ENCODE measurements at places on chromosomes 3 and 15. TPM values are rescaled to one million over a fixed set of nuclear protein-coding genes. Genes with fewer than 3 reads are reported as not detected.
A peak's percentile ranks its signal among the peaks of the same experiment; 100 is the strongest.

GOLGA6L9 gene
- total RNA-seq: 1.3 TPM

CIDEC gene
- not detected for total RNA-seq

DNA sequence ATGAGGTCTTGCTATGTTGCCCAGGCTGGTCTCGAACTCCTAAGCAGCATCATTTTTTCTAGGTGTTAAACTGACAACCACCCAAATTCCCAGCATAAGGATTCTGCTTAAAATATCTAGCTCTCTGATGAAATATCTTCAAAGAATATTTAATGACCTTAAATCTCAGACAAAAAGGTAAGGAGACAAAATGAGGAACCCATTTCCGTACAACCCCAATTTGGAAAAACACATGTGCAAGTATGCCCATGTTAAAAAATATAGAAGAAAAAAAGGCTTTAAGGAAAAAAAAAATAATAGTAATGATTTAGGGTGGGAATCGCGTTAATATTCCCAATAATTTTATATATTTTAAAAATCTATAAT is 1.4 kb upstream of the SACM1L start:
- DNase-seq: no peak

AQP9 gene
- not detected for total RNA-seq

DNA sequence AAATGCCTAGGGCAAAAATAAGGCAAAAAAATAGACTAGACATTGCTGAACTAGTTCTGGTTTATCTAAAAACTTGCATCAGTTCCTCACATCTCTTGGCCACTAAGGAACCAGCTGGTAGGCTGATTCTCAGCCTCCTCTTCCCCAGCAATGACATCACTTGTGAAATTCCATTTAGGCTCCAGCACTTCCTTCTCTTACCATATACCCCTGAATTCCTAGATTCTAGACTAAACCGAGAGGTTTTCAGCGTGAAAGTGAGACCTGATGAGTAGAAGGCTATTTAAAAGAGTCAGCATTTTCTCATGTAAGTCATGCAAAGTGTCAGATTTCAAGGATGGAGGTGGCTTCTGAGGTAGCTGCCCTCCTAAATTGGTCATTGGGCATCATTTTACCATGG is 247.1 kb upstream of the CDIN1 start:
- DNase-seq: peak; percentile 46

ELL3 gene
- total RNA-seq: 4.3 TPM

DNA sequence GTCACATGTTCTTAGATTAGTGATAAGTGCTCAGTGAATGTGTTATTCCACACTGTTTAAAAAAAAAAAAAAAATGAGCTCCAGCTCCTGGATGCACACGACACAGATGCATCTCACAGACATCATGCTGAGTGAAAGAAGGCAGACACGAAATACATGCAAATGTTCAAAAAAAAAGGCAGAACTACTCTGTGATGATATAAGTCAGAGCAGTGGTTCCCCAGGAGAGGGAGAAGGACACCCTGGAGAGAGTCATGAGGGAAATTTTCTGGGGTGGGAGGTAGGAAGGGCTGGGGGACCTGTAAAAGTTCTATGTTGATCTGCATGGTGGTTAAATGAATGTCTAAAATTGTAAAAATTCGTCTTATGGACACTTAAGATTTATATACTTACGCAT is 4.3 kb downstream of the CSRNP1 start:
- DNase-seq: no peak

DNA sequence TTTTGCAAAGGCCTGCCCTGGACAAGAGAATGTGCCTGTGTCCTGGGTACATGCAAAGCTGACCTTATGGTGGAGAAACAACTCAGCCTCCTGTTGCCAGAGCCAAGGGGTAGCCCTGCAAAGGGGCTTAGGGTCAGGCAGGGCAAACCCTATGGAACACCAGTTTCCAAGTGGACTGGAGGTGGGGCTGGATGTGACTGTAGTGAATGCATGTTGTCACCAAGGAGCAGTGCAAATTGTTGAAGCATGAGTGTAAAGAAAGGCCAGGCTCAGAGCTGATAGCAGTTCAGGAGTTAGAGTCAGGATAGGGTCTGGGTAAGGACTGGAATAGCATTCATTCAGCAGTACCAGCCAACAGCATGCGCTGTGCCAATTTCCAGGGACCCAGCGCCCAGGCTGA is 82.9 kb upstream of the PXYLP1 start:
- no peak for DNase-seq

DNA sequence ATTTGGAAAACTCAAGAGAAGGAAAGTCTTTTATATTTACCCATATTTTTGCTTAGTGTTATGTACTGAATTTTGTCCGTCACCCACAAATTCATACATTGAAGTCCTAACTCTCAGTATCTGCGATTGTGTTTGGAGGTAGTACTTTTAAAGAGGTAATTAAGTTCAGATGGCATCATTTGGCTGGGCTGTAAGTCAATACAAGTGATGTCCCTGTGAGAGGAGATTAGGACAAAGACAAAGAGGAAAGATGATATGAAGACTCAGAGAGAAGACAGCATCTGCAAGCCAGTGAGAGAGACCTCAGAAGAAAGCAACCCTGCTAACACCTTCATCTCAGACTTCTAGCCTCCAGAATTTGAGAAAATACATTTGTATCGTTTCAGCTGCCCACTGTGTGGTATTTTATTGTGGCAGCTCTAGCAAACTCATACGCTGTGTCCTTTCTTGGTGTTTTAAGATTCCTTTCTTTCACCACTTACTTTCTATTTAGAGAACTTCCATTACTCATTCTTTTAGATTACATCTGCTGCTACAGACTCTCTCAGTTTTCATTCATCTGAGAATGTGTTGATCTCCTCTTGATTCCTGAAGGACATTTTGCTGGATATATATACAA is 17.0 kb downstream of the LRCH3 start:
- peak; percentile 42 for DNase-seq

FBXW12 gene
- total RNA-seq: not detected

C3orf85 gene
- total RNA-seq: not detected

VIPR1 gene
- total RNA-seq: not detected

AADAC gene
- 0.32 TPM for total RNA-seq

GRCh38 chr3:116929505-116930222 is 220.1 kb downstream of the TUSC7 start:
- DNase-seq: peak; percentile 66

TRPM1 gene
- total RNA-seq: under 0.01 TPM

DNA sequence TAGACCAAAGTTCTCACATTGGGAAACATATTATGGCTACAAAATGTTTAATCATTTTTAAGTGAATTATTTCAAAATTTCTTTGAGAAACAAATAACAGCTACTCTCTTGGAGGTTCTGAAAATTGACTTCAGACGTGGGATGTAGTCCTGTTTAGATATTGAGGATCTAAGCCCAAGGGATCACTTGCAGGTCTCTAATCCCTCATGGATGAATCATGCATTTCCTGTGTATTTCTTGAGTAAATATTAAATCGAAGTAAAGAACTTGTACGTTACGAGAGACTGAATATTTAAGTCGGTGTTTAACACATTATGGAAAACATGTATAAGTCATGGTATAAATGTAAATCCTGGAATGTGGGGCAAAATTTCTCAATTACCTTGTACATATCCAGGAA is 119.8 kb downstream of the EPHA3 start:
- DNase-seq: peak; percentile 53

TMCO5A gene
- not detected for total RNA-seq

CHL1 gene
- not detected for total RNA-seq

RBPMS2 gene
- not detected for total RNA-seq

DNA sequence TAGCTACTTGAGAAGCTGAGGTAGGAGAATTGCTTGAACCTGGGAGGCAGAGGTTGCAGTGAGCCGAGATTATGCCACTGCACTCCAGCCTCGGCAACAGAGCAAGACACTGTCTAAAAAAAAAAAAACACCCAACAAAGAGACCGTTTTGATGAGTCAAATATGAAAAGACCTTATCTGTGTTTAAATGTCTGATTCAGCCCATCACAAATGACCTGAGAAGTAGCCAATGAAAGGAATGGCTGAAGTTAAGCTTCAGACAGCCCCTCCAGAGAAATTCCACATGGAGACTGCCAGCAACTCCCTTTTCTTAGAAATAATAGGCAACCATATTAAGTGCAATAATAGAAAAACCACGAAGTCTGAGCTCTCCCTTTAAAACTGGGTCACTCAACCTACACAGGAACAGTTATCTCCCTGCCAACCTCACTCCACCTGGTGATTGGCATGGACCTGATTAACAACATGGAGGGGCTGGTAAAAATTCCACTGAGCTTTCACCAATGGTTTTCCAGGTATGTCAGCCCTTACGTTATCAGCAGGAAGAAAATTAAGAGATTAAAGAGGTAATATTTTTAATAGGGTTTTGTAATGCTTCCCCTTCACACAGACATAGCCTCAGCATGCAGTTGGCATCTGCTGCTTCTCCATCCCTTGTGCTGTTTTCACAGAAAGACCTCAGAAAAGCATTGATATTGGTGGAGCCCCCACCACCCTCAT is 238.1 kb upstream of the STT3B start:
- no peak for DNase-seq

- no peak for DNase-seq
Measured at GRCh38 chr3:140076552-140076951, 141.6 kb downstream of the CLSTN2 start.

DNA sequence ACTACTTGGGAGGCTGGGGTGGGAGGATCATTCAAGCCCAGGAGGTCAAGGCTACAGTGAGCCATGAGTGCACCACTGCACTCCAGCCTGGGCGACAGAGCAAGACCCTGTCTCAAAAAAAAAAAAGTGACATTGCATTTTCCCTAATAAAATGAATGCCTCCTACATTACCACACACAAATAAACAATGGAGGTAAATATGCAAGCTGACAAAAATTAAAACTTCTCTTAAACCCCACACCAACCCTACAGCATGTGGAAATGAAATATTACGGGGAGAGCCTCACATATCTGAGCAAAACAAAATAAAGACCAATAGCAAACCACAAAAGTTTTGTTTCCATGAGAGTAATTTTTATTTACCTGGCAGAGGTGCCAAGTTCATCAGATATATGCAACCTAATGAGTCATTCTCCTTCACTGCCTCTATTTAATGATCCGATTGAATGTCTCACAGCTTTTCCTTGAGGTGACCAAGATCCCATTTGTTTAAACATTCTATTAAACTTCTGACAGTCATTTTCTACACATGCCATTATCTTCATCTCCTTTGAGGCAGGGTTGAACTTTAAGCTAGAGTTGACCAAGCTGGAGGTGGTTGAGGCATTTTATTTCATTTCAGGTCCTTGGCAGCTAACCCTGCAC is 9.4 kb upstream of the CAV3 start:
- no peak for DNase-seq

- peak; percentile 98 for DNase-seq
Measured at GRCh38 chr3:110900576-110900975, 171.0 kb upstream of the NECTIN3 start.

DNA sequence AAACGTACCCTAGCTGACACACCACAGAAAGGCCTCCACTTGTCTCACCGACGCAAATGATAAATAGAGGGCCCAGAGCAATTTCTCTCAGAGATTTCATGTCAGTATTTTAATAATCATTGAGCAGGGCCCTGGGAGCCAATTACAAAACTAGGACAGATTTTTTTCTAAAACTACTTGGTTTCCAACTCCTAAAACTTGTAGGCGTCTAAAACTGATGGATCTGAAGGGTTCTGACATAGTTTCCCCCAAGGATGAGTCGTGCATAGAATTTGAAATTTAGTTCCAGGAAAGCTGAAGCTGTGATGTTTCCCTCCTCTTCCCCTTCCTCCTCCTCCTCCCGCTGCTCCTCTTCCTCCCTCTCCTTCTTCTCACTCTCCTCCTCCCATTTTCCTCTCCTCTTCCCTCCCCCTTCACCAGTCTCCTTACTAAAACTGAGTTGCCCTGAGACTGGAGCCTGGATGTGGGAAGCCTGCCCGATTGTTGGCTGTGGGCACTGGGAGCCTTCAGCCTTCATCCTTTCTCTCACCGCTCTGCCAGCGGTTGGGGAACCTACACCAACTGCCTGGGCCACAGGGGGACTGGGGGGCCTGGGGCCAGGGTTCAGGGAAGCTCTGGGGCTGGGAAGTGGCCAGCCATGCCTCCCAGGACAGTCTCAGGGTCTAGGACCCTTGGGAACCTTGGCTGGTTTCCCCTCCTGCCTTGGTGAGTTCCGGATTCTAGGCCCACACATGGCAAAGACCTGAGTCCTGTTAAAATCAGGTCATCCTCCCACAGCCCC is 73.9 kb upstream of the SLC6A11 start:
- DNase-seq: no peak

DNA sequence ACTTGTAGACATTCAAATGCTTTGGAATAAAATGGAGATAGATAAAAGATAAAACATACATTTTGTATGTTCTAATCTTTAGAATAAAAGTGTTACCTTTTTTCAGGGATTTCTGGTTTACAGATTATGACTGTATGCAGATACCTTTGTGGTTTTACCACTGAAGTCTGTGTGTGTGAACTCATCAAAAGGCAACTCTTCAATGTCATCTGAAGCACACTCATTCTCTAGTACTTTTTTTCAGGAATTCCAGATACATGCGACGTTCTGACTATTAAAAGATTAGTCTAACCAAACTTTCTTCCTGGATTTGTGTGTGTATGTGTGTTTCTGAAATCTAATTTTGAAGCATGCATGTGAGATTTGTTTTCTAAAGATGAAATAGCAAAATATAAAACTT is 188.6 kb downstream of the NLGN1 start:
- DNase-seq: no peak

KPNA4 gene
- total RNA-seq: 36.4 TPM

TNFAIP8L3 gene
- total RNA-seq: 0.64 TPM

DNA sequence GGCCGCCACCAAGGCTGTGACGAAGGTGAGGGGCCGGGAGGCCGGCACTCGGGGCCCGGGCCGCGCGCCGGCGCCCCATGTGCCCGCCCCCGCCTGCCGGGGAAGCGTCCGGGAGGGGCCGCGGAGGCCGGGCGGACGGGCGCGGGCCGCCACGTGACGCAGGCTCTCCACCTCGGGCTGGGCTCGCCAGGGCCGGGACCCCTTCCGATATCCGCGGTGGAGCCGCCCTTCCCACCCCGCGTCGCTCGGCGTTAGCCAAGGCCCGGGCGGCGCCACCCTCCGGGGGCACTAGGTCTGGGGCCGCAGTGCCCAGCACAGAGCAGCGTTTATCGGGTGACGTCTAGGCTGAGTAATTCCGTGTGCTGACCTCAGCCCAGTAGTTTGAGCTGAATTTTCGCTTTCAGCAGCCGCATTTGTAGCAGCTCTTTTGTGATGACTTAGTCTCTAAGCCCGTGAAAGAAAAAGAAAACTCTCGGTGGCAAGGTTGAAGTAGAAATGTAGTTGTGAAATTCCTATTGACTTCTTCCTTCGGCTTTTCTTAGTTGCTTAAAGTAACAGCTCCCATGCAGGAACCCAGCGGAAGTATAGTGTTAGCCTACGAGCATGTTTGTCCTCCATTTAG is 885 bp downstream of the CDV3 start:
- DNase-seq: peak; percentile 82

- DNase-seq: no peak
Measured at GRCh38 chr3:149881879-149882278, 68.9 kb downstream of the RNF13 start.

EOMES gene
- not detected for total RNA-seq

HDDC3 gene
- total RNA-seq: 9.5 TPM

KCNMB2 gene
- total RNA-seq: not detected

Measured in fibroblast of villous mesenchyme (primary cell).